ENCODE measurements at places on chromosomes 1 and 21.

DNA sequence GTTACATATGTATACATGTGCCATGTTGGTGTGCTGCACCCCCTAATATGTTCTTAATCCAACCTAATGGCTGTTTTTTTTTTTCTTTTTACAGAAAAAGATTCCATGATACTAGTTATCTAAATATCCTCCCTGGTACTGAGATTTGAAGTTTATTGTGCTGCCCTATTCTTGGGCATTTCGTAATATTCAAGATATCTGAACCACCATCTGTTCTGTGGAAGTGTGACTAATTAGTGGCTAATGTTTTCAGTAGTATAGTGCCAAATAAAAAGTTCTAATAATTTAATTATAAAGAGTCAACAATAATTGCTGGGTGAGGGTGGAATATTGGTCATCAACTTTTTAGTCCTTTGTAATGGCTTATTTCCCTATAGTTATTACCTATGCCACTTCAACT lies 217.5 kb downstream of the GABPA start:
- no peak for DNase-seq

GRCh38 chr1:100719490-100719889 lies at the start of gene VCAM1:
Gene VCAM1, plus strand, starts transcription at chr1:100719742. Its CDS starts 119 bp downstream, at chr1:100719861.
- no peak for DNase-seq

DNA sequence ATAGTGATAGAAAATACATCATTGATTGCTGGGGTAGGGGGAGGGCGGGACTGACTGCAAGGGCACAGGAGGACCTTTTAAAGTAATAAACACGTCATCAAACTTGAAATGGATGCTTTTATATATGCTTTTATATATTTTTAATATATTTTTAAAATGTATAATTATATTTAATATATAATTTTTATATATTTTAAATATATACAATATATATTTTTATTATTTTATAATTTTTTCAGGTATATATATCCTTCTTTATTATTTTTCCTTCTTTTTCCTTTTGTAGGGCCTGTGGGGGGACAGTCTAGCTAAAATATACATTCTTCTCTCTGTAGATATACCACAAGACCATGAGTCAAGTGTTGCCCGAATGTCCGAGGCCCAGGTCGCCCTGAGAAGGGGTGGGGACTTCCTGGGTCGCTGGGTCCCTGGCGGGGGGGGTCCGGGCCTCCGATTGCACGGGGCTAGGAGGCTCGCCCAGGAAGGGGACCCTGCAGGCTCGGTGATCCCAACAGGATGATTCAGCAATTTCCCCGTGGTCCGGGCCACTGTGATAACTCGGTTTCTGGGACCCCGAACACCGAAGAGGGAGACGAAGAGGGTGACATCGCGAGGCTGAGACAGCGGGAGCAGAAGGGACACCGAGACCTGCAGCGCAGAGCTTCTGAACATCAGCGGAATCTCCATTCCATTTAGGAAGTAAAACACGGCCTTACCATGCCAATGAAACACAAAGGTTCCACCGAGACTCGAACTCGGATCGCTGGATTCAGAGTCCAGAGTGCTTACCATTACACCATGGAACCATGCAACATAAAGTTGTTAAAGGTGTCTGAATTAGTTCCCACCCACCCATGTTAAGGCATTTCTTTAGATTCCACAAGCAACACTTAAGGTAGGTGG lies 112.5 kb upstream of the NBPF11 start:
- no peak for DNase-seq

DNA sequence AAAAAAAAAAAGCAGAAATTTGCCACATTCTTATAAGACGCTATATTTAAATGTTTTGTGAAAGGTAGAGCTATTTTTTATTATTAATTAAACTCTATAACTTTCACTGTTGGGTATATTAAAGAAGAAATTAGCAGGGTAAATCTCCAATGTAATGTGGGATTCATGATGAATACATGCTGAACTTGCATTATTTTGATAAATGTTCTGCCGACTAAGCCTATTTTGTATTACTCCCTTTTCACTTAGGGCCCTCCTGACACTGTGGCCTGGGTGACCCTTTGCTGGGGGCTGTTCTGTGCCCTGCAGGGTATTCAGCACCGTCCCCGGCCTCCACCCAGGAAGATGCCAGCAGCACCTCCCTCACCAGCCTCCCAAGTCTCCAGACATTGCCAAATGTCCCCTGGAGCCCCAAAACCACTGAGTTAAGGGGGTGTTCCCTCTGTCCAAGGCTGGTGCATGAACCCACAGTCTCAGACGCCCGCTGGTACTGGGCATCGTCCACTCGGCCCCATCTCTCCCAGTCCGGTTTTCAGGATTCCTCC lies 22.5 kb downstream of the RSPH1 start:
- DNase-seq: no peak

- DNase-seq: no peak
Observed at GRCh38 chr1:34149501-34149900, 15.5 kb downstream of the CSMD2 start.

Measured in stimulated activated CD4-positive, alpha-beta T cell treated with anti-CD3 and anti-CD28 coated beads, Interleukin-1b, Interleukin-23, amount 100 ng/mL, for 1 hour (primary cell).